ENCODE measurements at places on chromosomes 2 and 18.

DNA sequence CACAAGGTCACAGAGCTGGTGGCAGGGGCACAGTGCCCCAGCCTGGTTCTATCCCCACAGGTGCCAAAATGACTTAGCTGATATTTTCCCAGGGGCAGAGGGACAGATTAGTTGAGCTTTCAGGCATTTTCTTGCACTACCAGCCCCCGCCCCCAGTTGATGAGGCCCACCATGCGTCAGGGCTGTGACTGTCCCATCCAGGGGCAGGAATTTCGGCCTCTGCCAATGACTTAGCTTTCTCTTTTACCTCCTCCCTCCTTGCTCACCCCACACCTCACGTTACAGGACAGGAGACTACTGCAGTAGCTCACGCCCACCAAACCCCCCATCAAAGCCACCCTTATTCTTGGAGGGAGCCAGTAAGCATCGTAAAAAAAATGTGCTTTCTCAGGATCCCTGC, 31.5 kb downstream of the MRO start:
- H3K4me1 ChIP-seq: no peaks in the 10 kb centered on the region
- no peak for DNase-seq
- no peak overlapping the region for H3K27ac ChIP-seq
- no peaks in the 10 kb centered on the region for H3K36me3 ChIP-seq
- H3K4me3 ChIP-seq: no peak overlapping the region

GRCh38 chr2:125041846-125042245, 1016.8 kb downstream of the CNTNAP5 start:
- H3K27me3 ChIP-seq: no peaks in the 10 kb centered on the region
- H3K27ac ChIP-seq: no peak overlapping the region
- no peak for DNase-seq
- no peaks in the 10 kb centered on the region for H3K36me3 ChIP-seq
- H3K4me1 ChIP-seq: no peaks in the 10 kb centered on the region
- no peak overlapping the region for H3K4me3 ChIP-seq

DNA sequence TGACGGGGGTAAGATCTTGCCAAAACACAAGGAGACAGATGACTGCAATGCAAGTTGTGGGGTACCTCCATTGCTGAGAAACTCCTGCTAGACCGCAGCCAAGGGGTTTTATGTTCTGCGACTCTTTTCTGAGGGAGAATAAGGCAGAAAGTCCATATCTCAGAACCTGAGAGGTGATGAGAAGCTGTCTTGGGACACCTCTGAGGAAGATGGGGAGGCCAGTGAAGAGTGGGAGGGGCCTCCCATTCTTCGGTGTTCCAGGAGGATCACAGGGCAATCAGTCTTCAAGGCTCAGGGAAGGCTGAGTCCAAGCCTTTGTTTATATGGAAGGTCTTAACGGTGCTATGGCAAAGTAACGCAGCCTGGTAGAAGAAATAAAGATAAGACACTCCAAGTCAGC, 18.0 kb downstream of the CYP27A1 start:
- no peak overlapping the region for H3K27ac ChIP-seq
- DNase-seq: no peak
- no peaks in the 10 kb centered on the region for H3K4me1 ChIP-seq
- peaks cover 20% of the 10 kb centered on the region for H3K27me3 ChIP-seq
- no peaks in the 10 kb centered on the region for H3K36me3 ChIP-seq
- H3K4me3 ChIP-seq: no peak overlapping the region

DNA sequence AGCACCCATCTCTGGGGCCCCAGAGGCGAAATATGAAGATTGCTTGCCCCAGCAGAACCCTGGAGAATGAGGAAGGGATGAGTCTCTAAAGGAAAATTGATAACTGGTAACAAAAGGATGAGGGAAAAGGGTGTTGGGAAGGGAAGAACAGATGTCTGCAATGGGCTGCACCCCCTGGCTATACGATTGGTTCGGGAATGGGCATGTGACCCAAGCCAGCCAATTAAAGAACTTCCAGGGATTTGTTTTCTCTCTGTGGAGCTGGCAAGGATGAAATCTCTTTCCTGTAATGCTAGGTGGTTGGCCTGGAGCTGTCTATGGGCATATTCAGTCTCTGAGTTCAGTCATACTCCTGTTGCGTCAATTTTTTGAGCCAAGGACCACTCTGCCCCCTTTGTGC, 12.8 kb upstream of the NPPC start:
- no peaks in the 10 kb centered on the region for H3K36me3 ChIP-seq
- DNase-seq: no peak
- H3K4me3 ChIP-seq: no peak overlapping the region
- H3K27me3 ChIP-seq: no peaks in the 10 kb centered on the region
- no peak overlapping the region for H3K27ac ChIP-seq
- no peaks in the 10 kb centered on the region for H3K4me1 ChIP-seq

- peaks cover 25% of the 10 kb centered on the region for H3K27me3 ChIP-seq
- H3K4me1 ChIP-seq: no peaks in the 10 kb centered on the region
- no peaks in the 10 kb centered on the region for H3K36me3 ChIP-seq
- no peak for DNase-seq
- no peak overlapping the region for H3K4me3 ChIP-seq
- H3K27ac ChIP-seq: no peak overlapping the region
Measured at GRCh38 chr2:84386336-84387040, 72.6 kb downstream of the SUCLG1 start.

DNA sequence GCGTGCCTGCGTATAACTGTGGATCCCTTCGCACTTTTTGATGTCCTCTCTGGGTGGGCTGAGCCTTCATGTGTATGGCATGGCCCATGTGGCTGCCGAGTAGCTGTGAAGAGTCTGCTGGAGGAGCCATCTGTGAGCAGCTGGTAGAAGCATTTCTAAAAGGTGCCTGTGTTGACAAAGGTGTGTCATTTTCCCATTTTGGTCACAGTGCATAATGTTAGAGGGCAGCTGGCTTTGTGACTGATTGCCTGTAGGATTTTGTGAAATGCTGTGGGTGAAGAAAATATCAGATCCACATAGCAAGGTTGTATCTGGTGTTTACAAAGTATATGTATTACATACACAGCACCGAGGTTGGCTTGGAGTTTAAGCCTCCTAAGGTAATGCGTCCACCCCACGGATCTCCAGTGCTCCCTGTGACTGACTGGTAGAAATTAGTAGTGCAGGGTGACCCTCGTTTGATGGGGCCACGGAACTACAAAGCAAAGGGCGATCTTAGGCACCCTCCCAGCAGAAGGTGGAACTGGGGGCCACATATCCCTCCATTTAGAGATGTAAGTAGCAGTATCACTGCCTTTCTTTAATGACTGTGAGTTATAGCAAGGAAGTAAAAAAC, 16.5 kb downstream of the GATA6 start:
- H3K4me3 ChIP-seq: no peak overlapping the region
- no peaks in the 10 kb centered on the region for H3K36me3 ChIP-seq
- DNase-seq: no peak
- no peaks in the 10 kb centered on the region for H3K4me1 ChIP-seq

GRCh38 chr2:108602422-108602821, 68.2 kb downstream of the LIMS1 start:
- H3K27ac ChIP-seq: no peak overlapping the region
- no peak for DNase-seq
- H3K4me1 ChIP-seq: peaks cover 10% of the 10 kb centered on the region

DNA sequence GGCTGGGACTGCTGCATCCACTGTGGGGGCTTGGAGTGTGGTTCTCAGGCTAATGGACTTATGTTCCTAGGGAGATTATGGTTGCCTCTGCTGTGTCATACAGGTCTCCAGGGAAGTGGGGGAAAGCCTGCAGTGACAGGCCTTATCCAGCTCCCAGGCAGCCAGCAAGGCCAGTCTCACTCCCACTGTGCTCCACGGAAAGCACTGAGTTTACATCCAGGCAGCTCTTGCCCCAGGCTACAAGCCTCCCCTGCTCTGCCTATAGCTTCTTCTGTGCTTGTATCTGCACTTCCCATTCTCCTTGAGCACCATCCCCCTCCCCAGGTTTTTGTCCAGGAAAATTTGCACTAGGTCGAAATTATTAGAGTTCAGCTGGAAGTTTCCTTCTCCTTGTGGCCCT, 231.9 kb downstream of the ZRANB3 start:
- DNase-seq: no peak
- H3K36me3 ChIP-seq: no peaks in the 10 kb centered on the region
- no peak overlapping the region for H3K27ac ChIP-seq
- H3K4me1 ChIP-seq: no peaks in the 10 kb centered on the region
- no peak overlapping the region for H3K4me3 ChIP-seq

- no peaks in the 10 kb centered on the region for H3K4me1 ChIP-seq
- H3K4me3 ChIP-seq: no peak overlapping the region
- DNase-seq: no peak
Measured at GRCh38 chr2:31207790-31208189, 9.5 kb downstream of the CAPN14 start.

- no peak for DNase-seq
- no peaks in the 10 kb centered on the region for H3K36me3 ChIP-seq
- H3K27ac ChIP-seq: no peak overlapping the region
- H3K4me3 ChIP-seq: no peak overlapping the region
- H3K27me3 ChIP-seq: no peaks in the 10 kb centered on the region
Measured at GRCh38 chr2:177359836-177360595, 32.6 kb upstream of the AGPS start.

DNA sequence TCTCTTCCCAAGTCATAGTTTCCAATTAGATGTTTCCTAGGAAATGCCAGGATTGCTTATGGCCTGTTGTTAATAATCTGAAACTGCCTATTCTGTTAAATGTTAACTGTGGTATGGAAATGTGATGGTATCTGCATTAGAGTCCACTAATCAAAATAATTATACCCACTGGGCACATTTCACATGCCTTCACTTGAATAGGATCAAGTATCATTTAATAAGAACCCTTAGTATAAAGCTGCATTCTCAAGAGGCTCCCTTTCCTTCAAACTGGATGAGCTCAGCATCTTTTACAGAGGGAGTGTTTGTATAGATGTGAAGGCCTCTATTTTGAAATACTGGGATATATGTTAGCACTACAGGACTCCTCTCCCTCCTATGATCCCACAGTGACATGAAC, 477.2 kb upstream of the VRK2 start:
- no peak overlapping the region for H3K4me3 ChIP-seq
- no peak for DNase-seq
- H3K36me3 ChIP-seq: no peaks in the 10 kb centered on the region
- H3K27me3 ChIP-seq: no peaks in the 10 kb centered on the region

DNA sequence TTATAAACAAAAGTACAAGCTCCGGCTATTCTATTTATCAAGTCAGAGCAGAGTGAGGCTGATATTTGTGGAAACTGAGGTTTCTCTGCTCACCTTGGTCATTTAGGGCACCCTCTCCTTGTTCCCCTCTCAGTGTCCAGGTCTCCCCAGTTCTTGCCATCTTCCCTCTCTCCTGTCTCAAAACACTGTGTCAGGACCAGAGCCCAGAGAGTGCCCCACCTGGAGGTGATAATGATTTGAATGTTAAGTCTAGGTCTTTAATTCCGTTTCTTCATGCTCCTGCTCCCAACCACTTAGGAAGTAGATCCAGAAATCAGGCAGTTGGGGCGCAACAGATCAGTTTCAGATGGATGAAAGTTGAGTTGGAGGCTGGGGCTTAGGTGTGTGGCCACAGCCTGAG, 9.2 kb upstream of the ADCY3 start:
- H3K4me1 ChIP-seq: peaks cover 13% of the 10 kb centered on the region
- peaks cover 2% of the 10 kb centered on the region for H3K27me3 ChIP-seq
- H3K27ac ChIP-seq: no peak overlapping the region
- H3K36me3 ChIP-seq: no peaks in the 10 kb centered on the region
- no peak for DNase-seq
- no peak overlapping the region for H3K4me3 ChIP-seq

GRCh38 chr2:3129867-3130266, 247.8 kb downstream of the EIPR1 start:
- H3K27me3 ChIP-seq: no peaks in the 10 kb centered on the region
- no peak overlapping the region for H3K4me3 ChIP-seq
- H3K4me1 ChIP-seq: no peaks in the 10 kb centered on the region
- H3K27ac ChIP-seq: no peak overlapping the region

DNA sequence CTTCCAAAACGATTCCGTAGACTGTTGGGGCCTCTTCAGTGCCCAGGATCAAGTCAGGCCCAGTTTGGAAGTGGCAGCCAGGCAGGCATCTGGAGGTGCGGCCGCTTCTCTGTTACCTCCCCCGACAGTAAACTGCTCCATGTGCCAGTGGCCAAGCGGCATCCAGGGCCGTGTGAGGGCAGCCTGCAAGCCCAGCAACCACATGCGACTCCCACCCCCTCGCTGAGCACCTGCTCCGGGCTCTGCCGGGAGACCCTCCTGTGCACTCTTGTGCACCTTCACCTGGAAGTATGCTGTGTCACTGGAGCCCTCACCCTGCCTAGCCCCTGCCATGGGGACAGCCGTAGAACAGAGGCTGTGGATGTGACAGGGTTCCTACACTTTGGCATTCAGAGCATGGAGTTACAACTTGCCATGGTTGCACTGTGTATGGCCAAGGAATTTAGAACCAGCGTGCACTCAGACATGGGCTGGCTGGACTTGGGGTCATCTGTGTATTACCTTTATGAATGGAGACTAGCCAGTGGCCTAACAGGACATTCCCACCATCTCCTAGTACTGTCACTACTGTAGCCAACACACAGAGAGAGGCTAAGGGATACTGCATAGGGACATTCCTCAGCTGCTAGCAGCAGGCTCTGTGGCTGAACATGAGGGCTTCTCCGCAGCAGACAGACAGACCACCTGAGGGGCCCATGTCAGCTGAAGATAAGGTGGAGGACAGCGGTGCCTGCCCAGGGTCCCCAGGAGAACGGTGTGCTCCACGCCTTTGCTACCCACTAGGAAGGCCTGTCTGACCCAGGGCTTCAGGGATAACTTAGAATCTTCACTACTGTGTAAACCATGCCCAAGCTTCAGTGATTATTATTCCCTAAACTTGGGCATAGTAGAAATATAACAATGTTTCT, 25.0 kb upstream of the FAHD2A start:
- H3K4me1 ChIP-seq: no peaks in the 10 kb centered on the region
- H3K36me3 ChIP-seq: no peaks in the 10 kb centered on the region
- no peaks in the 10 kb centered on the region for H3K27me3 ChIP-seq
- H3K27ac ChIP-seq: no peak overlapping the region

GRCh38 chr2:181686576-181687185, 6.4 kb upstream of the NEUROD1 start:
- no peak overlapping the region for H3K4me3 ChIP-seq
- no peak for DNase-seq
- H3K27ac ChIP-seq: no peak overlapping the region
- no peaks in the 10 kb centered on the region for H3K36me3 ChIP-seq
- H3K4me1 ChIP-seq: peaks cover 3% of the 10 kb centered on the region

GRCh38 chr2:82139979-82140611, 1835.5 kb upstream of the LRRTM1 start:
- H3K27ac ChIP-seq: no peak overlapping the region
- H3K4me1 ChIP-seq: no peaks in the 10 kb centered on the region
- H3K36me3 ChIP-seq: no peaks in the 10 kb centered on the region
- H3K27me3 ChIP-seq: no peaks in the 10 kb centered on the region
- DNase-seq: no peak

DNA sequence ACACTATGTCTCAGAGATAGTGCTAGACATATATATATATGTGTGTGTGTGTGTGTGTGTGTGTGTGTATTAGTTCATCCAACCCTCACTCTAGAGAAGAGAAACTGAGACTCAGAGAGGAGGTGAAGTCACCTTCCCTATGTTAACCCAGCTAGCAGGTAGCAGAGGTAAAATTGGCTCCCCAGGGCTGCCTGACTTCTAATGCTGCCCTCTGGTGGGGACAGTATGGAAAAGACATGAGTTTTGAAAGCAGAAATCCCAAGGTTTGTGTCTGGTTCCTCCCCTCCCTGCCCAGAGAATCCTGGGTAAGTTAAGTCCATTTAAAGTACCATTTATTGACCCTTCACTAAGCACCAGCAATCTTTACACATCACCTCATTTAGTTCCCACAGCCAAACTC, 137.7 kb downstream of the THNSL2 start:
- peak; percentile 25 for DNase-seq
- no peaks in the 10 kb centered on the region for H3K4me1 ChIP-seq
- no peak overlapping the region for H3K4me3 ChIP-seq

Measured in CD4-positive, CD25-positive, alpha-beta regulatory T cell (primary cell).